ENCODE measurements at places on chromosomes 7 and 10.

- DNase-seq, result no peak
Observed at GRCh38 chr7:12951397-12951801, 264.0 kb downstream of the ARL4A start.

- peak; percentile 29 for DNase-seq
Observed at GRCh38 chr10:47340608-47341170, 7.5 kb upstream of the RBP3 start.

GRCh38 chr7:156832195-156832877 lies 60.6 kb downstream of the LMBR1 start:
- DNase-seq, result no peak

GRCh38 chr10:29496341-29497162 lies 138.2 kb downstream of the SVIL start:
- peak; percentile 14 for DNase-seq

GRCh38 chr10:100007231-100008141 lies 2.3 kb downstream of the DNMBP start:
- no peak for DNase-seq

DNA sequence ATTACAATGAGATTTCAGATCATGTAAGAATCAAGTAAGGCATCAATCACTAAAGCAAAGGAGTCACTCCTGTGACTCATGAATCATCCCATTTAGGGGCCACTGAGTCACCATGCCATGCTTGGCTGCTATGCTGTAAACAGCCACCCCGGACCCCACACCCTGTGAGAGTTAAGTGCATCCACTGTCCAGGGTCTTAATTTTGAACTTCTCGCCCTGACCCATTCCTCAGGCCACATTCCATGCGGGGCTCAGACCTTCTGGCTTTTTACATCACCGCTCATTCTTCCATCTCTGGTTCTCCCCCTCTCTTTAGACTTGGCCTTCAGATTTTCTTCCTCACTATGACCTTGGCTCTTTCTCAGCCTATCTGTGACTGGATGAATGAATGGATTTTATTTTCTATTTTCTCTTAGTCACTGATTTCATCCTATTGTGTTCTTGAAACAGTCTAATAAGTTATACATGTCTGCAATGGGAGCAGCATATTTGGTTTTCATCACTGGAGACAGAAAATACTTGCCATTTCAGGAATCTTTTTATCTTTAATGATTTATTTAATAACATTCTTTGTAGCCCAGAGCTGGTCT lies 239.6 kb downstream of the SKIDA1 start:
- no peak for DNase-seq

- DNase-seq, result no peak
Observed at GRCh38 chr7:7416031-7416858, 119.4 kb downstream of the COL28A1 start.

- DNase-seq, result no peak
Observed at GRCh38 chr10:113305871-113306270, 247.0 kb upstream of the HABP2 start.

- DNase-seq, result no peak
Observed at GRCh38 chr7:109101332-109101731, 531.7 kb downstream of the DNAJB9 start.

GRCh38 chr10:98713586-98713985 lies 266.9 kb upstream of the HPS1 start:
- DNase-seq, result no peak

DNA sequence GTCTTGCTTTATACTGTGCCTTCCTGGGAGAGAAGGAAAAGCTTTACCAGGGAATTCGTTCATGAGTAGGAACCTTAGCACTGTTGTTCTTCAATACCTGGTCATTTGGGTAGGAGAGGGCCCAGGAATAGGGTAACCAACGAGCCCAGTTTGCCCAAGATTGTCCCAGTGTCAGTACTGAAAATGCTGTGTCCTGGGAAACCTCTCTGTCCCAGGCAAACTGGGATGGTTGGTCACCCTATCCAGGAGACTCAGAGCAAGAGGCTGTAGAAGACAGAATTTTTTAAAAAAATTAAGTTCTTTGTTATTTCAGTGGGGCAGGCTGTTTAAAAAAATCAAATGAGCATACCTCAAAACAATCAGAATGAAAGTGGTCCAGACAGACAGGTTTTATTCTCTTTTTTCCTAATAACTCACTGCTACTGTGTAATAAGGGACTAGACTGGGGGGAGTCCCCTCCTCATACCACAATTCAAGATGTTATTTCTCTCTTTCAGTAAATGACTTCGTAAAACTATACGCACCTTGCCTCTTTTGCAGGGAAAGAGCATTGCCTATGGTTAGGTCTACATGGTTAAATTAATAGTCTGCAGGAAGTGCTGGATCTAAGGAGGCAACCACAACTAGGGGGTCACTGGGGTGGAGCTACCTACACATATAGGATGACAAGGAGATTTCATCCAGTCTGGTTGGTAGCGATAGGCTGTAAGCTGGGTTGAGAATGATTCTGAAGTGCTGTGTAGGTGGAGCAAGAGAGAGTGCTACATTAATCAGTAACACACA lies 41.1 kb upstream of the FAM133B start:
- peak; percentile 24 for DNase-seq

GRCh38 chr7:131691454-131692130 lies 135.2 kb upstream of the PODXL start:
- DNase-seq, result no peak

GRCh38 chr7:49850921-49851613 lies 77.6 kb downstream of the VWC2 start:
- DNase-seq, result no peak

DNA sequence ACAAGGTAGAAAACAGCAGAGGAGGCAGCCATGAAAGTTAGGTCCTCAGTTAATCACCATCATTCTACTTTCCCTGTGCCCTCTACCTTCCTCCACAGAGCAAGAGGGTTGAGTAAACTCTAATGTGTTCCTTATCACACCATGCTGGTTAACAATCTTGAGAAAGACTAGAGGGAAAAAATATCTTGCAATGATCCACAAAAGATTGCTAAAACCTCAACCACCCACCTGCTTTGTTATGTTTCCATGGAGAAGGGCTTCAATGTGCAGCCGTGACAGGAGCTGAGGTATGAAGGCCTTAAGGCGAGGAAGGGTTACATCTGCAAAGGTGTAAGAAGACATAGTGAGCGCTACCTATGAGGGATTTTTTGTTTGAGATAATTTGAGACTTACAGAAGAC lies 103.9 kb downstream of the IDE start:
- no peak for DNase-seq

GRCh38 chr10:11329062-11329673 lies 282.3 kb downstream of the USP6NL start:
- no peak for DNase-seq

GRCh38 chr10:12966067-12966466 lies 35.4 kb downstream of the CCDC3 start:
- DNase-seq, result no peak

DNA sequence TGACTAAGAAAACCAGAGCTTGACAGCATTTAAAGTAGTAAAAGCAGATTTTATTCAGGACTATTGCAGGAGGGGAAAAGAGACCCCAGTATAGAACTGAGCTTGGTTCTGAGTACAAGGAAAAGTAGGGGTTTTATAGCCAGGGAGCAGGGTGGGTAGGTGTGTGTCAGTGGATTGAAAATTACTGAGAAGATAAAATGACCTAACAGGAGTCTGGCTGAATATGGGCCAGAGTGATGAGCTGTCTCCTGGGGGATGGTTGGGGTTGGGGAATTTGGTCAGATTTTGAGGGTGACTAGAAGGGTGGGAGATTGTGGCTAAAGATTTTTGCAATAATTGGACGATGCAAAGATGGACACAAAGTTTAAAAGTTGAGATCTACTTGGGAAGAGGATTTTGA lies 114.0 kb downstream of the ST7 start:
- no peak for DNase-seq

- DNase-seq, result no peak
Observed at GRCh38 chr7:25832456-25832855, 319.5 kb upstream of the NFE2L3 start.

- peak; percentile 39 for DNase-seq
Observed at GRCh38 chr7:44240983-44241510, 40.3 kb downstream of the YKT6 start.

DNA sequence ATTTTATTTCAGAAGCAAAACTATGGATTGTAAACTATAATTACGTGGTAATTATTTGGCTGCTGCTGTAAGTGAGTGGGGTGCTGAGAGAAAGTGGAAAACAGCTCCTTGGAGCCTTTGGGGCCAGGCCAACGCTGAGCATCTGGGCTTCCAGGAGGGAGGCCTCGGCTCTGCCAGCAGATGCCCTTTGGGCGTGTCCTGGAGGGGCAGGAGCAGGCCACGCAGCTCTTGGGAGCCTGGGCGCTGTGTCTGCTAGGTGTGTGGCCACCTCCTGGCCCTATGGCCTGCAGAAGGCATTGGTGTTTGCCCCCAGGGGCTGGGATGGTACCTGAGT lies 423.3 kb downstream of the GLRX3 start:
- DNase-seq, result no peak

DNA sequence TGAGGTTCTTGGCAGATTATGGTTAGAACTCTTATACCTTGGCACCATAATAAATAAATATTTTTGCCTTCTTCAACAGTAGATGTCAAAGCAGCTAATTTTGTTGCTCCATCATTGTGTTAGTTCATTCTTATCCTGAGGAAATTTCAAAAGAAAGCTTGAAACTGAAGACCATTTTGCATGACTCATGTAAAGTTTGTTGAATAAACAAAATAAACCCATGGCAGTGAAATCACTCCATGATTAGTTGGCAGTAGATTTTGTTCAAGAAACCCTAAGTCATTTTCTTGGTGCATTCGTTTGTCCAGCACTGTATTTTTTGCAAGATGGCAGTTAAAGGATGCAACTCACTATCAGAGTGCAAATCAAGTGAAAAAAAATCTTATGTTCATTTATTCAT lies 91.6 kb downstream of the HECW1 start:
- DNase-seq, result no peak

DNA sequence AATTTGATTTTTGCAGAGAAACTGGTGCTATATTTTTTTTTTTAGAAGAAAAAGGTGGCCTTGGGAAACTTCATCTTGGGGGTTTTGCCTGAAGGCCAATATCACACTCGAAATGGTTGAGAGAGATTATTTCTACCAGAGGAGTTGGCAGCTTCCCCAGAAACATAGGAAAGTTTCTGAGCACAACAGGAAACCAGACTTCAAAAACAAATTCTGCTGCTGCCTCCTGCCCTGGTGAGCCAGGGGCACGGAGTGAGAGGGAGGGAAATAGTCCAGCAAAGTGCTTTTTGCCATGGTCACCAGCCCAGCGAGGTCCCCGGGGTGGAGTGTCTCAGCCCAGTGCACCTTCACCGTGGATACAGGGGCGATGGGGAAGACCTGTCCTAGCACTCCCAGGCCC lies 61.1 kb downstream of the FOXI2 start:
- DNase-seq, result no peak

DNA sequence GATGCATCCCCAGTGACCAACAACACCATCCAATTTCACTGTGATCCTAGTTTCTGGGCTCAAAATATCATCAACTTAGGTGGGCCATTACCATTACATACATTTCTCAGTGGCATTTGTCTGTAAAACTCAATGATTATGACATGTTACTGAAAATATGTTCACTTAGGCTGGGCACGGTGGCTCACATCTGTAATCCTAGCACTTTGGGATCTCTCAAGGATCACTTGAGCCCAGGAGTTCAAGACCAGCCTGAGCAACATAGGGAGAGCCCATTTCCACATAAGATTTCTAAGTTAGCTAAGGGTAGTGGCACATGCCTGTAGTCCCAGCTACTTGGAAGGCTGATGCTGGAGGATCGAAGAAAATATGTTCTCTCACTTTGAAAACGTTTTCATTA lies 91.0 kb downstream of the TRIM24 start:
- DNase-seq, result no peak

DNA sequence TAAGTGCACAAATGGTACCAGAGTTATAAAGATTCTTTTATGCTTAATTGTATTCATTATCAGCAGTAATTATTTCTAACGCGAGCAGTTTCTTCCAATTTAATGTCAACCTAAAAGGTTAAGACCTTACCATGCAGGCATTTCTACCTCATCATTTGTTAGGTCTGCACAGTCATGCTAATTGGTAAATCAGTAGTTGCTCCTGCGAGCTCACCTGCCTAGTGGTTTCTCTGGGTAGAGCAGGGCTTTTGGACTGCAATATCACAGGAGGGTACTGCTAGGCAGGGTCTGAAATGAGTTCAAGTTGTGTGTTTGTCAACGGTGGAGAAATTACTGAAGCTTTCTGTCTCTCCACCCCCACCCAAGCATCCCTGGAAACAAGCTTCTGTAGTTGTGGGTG lies 558.5 kb upstream of the MGMT start:
- DNase-seq, result no peak

- no peak for DNase-seq
Observed at GRCh38 chr7:22117222-22117621, 171.5 kb upstream of the CDCA7L start.

- no peak for DNase-seq
Observed at GRCh38 chr10:3942937-3943489, 158.0 kb upstream of the KLF6 start.

GRCh38 chr10:80713398-80713928 lies 175.8 kb downstream of the SH2D4B start:
- no peak for DNase-seq

DNA sequence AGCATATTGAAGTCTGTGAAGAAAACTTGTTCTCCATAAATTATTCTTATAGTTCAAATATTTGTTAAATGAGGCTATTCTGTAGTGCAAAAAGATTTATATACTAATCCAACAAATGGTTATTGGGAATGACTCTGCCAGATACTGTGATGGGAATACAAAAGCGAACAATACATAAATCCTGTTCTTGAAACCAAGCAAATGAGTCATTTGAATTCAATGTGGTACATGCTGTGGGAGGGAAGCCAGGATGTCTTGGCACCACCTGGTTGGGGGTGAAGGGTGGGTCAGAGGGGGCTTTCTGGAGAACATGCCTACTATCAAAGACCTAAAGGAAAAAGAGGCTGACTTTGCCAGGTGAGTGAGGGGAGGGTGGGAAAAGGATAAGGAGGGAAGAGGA lies 594.2 kb downstream of the CALN1 start:
- DNase-seq, result no peak

DNA sequence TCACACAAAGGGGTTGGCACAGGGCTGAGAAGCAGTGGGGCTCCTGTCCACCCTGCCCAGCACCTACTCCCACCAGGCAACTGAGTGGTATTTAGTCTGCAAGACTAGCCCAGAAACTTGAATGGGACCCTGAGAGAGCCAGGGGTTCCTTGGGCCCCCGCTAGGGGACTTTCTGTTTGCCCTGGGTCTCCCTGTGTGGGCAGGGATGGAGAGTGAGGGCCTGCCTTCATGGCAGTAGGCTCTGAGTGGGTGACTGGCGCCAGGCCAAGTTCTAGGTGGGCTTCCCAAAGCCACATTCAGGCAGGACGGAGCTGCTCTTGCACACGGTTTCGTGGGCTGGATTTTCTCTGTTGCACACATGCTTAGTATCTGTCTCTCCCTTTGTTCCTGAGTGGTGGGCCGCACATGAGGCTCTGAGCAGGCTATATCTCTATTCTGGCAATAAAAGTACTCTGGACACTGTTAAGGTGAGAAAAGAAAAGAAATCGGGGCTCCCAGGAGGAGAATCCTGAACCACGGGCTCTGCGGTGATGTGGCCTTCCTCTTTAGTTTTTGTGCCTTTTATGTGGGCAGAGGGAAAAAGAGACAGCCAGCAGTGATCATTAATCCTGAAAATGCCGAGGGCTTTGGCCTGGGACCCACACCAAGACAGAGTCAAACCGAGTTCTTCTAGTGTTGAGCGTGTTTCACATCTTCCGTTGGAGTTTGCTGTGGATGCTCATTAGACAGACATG lies 26.9 kb downstream of the IL2RA start:
- no peak for DNase-seq
